Cardiac ventricle fibroblast (primary cell): ENCODE measurements at places on chromosomes 7 and 10. TPM values are rescaled to one million over a fixed set of nuclear protein-coding genes. Genes with fewer than 3 reads are reported as not detected.

OGDHL gene
- total RNA-seq, result 0.25 TPM in 1 of 2 replicates, not detected in the other

C10orf62 gene
- total RNA-seq, result not detected in 2 replicates

EIF5AL1 gene
- 0.37 and 0.49 TPM in 2 replicates for total RNA-seq

FLNC gene
- total RNA-seq, result 94.0 and 106 TPM in 2 replicates

CALML5 gene
- total RNA-seq, result not detected in 2 replicates

CCL24 gene
- not detected in 2 replicates for total RNA-seq

CDK1 gene
- total RNA-seq, result 4.6 and 5.2 TPM in 2 replicates

SGPL1 gene
- 12.4 and 13.3 TPM in 2 replicates for total RNA-seq

CYP2E1 gene
- 0.64 and 2.2 TPM in 2 replicates for total RNA-seq

WNT8B gene
- not detected in 2 replicates for total RNA-seq

SLC39A12 gene
- total RNA-seq, result not detected in 2 replicates

HGF gene
- total RNA-seq, result 264 and 285 TPM in 2 replicates

SLC16A9 gene
- 0.37 and 0.59 TPM in 2 replicates for total RNA-seq

AGFG2 gene
- 17.9 and 35.0 TPM in 2 replicates for total RNA-seq

ZP3 gene
- 3.7 and 4.6 TPM in 2 replicates for total RNA-seq

STAG3 gene
- 0.87 and 2.6 TPM in 2 replicates for total RNA-seq

PPP1R17 gene
- total RNA-seq, result not detected in 2 replicates
